Bronchial epithelial cell (primary cell): ENCODE measurements at places on chromosomes 3 and 15.

- DNase-seq, result no peak
These were observed 59.2 kb downstream of the AAGAB start for GRCh38 chr15:67195305-67195704.

DNA sequence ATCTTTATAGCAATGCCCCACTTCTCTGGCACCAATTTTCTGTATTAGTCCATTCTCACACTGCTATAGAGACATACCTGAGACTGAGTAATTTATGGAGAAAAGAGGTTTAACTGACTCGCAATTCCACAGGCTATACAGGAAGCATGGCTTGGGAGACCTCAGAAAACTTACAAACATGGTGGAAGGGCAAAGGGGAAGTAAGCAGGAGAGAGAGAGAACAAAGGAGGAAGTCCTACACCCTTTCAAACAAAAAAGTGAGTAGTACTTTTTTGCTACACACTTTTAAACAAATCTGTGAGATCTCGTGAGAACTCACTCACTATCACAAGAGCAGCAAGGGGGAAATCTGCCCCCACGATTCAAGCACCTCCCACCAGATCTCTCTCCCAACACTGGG lies 67.8 kb upstream of the ZBED2 start:
- DNase-seq, result no peak

DNA sequence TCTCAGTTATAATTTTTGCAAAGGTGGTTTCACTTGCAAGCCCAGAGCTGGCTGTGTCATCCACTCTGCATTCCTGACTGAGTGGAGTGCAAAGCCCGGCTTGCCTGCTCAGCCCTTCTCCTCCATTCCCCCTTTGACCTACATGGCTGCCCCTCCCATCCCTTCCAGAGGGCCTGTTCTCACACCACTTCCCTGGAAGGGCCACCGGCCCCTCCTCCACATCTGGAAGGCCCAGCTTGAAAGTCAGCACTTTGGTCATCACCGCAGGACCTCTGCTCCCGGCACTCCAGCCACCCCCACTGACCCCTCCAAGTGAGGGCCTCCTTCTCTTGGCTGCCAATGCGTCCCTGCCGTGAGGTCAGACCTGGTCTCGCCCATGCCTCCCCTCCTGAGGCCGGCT lies 74.1 kb upstream of the RNF7 start:
- peak; percentile 32 for DNase-seq

DNA sequence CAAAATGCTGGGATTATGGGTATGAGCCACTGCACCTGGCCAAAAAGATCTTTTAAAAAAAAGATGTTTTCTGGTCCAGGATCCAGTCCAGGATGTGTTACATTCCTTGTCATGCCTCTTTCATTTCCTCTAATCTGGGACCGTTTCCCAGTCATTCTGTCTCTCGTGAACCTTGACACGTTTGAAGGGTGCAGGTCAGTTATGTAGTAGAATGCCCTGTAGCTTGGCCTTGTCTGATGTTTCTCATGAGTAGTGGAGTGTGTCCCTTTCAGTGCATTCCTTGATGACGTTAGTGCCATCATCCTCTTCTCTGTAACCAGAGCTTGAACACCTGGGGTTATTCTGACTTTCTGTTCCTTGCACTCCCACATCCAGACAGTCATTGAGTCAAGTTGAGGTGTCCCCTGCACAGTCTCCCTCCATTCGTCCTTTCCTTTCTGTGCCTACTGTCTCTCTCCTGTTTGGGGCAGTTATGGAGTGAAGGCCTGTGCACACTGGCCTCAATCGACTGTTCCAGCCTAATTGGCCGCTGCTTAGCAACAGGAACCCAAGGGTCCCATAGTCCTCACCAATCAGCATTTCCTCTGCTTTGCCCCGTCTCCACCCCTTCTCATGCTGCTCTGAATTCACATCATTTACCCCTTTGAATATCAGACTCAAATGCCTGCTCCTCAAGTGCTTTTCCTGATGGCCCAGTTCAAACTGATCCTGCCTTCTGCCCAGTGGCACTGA lies 5.5 kb downstream of the FAM81A start:
- DNase-seq, result no peak

GRCh38 chr3:148643389-148643840 lies 54.3 kb upstream of the AGTR1 start:
- peak; percentile 30 for DNase-seq

GRCh38 chr3:43411429-43411828 lies 125.1 kb downstream of the SNRK start:
- DNase-seq, result no peak

GRCh38 chr3:175073219-175073905 lies 214.2 kb downstream of the NAALADL2 start:
- no peak for DNase-seq

GRCh38 chr15:100900136-100900794 lies 18.9 kb upstream of the LRRK1 start:
- no peak for DNase-seq

- no peak for DNase-seq
These were observed 6.0 kb upstream of the B3GNT5 start for GRCh38 chr3:183247011-183247589.

DNA sequence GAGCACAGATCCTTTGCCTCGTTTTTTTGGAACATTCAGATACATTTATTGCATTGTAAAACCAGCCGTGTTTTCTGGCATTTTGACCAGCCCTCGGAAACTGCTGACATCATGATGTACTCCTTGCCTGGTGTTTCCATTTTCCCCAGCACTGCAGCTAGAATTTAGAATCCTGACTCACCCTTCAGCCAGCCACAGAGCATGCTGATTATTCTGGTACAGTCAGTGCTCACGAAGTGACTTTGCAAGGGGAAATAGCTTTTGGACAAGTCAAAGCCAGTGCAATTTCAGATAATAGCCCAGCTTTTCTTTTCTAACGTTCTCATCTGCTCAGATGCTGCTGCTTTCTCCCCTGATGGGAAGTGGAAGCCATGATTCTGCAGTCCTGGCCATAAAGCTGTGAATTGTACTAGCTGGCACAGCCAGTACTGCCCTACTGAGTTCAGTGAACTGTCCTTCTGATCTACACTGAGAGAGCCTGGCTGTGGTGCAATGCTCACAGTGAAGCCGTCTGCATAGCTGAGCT lies 12.1 kb upstream of the CNBP start:
- DNase-seq, result peak; percentile 90

GRCh38 chr3:183318877-183319276 lies 65.8 kb downstream of the B3GNT5 start:
- no peak for DNase-seq

DNA sequence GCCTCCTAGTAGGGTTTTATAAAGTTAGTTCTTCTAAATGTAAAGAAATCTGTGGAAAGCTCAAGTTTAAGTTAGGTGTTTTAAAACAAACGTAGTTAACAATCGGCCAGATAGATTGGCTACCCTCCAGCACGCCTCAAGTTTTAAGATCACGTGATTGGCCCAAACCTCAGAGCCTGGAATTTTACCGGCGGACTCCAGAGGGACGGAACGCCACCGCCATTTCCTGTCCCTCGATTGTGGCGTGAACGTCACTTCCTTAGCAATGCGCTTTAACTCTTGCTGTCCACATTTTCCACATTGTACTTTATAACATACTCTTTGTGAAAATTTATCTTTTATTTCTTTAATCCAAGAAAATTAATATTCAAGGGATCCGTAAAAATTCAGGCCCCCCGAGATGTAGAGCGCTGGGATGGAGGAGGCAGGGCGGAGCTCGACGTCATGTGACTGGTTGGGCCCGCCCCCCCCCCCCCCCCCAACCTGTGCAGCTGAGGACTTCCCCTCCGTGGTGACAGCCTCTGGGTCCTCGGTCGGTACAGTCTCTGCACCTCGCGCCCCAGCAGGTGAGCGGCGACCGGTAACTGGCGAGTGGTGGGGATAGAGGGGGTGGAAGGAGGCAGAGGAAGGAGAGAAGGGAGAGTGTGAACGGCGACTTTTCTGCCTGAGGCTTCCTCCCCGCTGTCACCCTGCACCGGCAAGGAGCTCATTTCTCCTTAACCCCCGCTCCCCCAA lies at the start of gene ATP6V1A:
Gene ATP6V1A, plus strand, starts transcription at position 488 of the 735 bp plus-strand sequence. CDS start 31,719 bp downstream, outside the sequence.
- peak; percentile 87 for DNase-seq

DNA sequence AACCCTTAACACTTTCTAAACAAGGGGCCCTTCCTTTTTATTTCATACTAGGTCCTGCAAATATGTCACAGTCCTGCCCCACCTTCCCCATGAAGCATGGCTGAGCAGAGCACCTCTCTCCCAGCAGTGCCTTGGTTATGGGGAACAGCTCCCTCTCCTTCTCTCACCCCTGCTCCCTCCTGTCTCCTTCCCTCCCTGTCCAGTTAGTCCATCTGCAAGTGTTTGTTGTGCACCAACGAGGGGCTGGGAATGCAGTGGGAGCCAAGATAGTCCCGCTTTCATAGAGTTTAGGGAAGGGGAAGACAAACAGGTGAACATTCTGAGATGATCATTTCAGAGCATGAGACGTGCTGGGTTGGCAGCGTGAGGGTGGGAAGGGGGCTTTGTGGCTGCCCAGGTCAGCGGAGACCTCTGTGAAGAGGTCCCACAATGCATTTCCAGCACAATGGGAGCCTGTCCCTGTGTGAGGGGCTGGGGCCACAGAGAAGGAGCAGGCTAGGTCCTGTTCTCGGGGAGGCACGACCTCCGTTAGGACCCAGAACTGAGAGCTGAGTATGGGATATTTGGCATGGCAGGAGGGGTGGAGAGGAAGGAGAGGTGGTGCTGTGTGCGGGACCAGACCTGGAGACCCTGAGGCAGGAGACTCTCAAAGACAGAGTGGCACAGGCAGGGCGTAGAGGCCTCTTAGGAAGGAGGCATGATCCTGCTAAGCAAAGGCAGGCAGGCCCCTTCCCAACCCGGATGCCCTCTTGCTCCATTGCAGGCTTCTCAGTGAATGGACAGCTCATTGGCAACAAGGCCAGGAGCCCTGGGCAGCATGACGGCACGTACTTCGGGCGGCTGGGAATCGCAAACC lies 5.5 kb upstream of the ITIH3 start:
- no peak for DNase-seq

GRCh38 chr3:77814845-77815244 lies 774.9 kb downstream of the ROBO2 start:
- DNase-seq, result no peak

DNA sequence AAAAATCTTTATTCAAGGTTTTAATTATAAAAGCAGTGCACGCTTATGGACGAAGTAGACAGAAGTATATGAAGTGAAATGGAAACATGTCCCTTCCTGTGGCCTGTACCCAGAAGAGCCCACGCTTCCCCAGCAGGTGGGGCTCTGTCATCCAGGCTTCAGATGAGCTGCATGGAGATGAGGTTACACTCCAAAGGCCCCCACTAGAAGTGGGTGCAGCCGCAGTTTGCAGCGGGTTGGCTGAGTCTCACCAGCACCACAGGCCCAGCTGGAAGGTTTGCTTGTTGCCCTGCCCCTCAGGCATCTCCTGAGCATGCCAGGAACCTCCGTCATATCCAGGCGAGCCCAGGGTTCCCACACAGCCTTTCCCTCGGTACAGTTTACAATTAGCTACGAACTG lies 33.1 kb downstream of the PRR20G start:
- peak; percentile 25 for DNase-seq

DNA sequence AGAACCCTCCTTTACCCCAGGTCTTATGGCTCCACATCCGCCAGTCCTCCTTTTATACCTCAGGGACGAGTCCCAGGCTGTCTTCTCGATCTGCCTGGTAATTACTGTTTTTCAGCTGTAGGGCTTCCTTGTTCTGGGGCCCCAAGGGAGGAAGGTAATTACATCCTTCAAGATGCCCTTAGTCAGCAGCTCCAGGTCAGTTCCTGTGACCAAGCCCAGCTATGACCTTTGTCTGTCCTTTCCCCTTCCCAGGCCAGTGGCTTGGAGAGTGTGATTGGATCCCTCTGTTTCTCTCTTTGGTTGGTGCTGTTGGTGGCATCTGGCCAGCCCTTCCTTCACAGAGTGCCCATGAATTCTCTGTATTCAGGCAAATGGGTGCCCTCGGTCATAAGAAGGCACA lies 92.6 kb downstream of the AAGAB start:
- DNase-seq, result no peak

DNA sequence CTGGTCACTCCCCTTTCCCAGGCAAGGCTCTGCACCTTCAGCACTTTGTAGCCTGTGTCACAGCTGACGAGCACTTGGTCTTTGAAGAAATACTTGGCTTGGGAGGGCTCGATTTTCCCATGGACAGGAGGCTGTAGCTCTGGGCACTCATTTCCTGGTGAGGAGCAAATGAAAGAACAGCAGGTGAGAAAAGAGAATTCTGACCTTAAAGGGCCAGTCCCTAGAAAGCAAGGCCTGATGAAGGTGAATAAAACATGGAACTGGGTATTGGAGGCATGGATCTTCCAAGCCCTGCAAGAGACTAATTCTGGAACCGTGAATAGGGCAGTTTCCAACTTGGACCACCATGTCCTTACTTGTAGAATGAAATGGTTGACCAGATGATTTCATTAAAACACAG lies 39.9 kb downstream of the MASP1 start:
- no peak for DNase-seq

DNA sequence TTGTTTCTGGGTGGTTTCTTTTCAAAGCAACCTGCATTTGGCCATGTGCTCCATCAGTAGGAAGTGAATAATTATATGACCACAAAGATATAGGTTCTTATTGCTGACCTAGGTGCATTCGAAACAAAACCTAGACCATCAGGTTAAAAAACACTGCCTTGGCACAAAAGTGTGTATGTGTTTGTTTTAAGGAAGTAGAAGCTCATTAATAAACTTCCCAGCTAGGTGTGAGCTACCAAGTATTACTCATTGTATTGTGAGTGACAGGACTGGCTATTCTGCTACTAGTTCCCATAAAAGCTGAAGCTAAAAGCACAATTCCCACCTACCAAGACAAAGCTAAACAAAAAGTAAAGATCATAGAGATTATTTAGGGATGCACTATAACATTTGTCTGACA lies 168.2 kb downstream of the TP63 start:
- DNase-seq, result peak; percentile 74

GRCh38 chr15:56939257-56939656 lies 20.8 kb downstream of the TCF12 start:
- no peak for DNase-seq

DNA sequence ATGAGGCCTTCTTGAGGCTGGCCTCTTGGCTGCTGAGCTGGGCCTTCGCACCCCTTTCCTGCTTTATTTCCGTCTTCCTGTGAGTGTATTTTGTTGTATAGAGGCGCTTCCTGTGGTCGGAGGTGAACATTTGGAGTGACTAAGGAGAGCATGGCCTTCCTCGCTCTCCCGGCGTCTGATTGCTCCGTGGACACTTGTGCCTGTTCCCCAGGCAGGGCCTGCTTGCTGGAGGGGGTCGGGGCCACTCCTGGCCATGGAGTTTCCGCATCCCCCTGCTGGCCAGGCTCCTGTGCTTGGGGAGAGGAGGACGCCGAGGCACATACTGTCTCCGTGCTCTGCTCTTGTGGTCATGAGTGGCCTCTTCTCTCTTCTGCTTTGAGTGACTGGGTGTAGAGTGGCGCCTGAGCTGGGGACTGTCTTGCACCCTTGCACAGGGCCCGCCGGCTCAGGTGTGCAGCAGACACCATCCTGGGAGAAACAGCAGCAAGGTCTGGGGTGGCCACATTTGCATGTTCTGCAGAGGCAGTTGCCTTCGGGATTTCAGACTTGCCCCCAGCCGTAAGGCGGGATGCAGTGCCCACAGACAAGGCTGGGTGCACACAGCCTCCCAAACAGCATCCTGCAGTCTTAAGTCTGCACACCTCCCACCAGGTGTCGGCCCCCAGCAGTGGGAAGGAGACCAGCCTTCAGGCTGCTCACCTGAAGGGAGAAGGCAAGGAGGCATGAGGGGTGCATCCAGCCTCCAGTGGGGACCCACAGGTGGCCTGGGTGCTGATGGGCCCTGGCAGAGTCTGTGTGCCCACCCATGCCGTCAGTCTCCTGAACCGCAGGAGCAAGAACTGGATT lies 16.4 kb downstream of the KLF13 start:
- no peak for DNase-seq
